ENCODE measurements at places on chromosomes 12 and 14.
A peak's percentile ranks its signal among the peaks of the same experiment; 100 is the strongest.

DNA sequence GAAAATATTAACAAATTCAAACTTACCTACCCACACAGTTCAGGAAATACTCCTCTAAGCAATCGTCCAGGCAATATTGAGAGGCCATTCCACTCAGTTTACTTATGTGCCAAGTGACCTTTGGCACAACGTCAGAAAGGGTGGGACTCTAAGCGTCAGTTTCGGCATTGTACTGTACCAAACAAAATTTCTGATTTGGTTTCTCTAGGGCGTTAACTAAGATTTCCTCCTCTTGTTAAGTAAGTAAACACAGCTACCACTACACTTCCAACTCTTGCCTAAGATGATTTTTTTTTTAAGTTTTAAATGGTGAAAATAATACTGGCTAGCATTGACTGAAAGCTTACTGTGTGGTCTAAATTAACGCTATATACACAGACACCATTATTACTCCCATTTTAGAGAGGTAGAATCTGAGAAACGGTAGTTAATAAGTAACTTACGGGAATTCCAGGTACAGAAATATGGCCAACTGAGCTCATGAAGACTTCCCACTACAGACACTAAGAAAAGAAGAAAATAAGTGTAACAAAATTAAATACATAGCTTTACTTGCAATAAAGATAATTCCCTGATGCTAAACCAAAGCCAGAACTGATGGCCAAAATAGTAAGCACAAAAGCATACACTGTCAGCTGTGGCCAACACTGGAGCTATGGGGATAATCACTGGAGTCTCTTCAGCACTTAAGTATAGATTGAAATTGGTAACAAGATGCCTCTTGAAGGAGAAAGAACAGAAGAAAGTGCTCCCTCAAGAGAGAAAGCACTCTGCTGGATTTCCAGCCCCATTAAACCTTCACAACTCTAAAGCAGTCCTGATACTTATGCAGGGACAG is 76.1 kb downstream of the EPS8 start:
- no peak for DNase-seq

DNA sequence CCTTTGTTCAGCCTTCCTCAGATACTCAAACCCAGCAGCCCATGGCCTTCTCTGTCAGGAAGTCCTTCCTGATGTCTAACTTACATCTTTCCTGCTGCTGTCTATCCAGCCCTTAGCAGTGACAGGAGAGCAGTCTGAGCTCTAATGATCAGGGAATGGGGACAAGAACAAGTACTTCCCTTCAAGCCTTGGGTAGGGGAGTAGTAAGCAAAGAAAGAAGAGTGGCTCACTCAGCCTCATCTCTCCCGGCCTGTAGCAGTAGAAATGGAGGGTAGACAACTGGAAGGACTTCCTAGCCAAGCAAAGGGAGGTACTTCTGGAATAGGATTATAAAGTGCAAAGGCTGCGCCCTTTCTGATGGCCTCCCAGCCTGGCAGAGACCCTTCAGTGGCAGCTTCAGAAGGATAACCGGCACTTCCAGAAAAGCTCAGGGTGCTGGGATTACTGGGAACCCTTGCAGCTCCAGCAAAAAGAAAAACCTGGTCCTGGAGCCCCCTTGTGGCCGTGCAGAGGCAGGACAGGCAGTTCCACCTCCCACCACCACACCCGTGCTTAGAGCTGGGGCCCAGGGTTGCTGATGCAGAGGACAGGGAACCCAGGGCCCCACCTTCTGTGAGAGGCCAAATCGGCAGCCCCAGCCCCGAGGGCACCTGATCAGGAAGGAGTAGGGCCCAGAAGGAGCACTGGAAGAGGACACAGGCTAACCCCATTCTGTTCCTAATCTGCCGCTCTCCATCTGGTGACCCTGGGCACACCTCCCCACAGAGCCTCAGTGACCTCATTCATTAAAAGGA is 12.4 kb upstream of the SMUG1 start:
- peak; percentile 71 for DNase-seq

DNA sequence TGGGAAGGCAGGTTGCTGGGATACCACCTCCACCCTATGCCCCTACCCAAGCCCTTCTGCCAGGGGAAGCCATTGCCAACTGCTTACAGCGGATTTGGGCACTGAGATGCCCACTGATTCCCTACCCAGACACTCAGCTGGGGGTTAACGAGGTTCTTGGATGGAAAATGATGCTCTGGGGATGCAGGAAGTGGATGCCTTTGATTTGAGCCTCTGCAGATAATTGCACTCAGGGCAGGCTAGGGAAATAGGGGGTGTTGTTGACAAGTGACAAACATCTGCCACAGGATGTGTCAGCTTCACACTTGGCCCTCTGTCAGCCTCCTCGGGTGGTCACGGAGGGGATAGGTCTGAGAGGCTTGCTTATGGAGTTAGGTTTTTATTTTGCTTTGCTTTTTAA is 57.4 kb downstream of the RPH3A start:
- peak; percentile 40 for DNase-seq

- no peak for DNase-seq
Measured at GRCh38 chr12:114420182-114420943, 14.4 kb upstream of the TBX5 start.

GRCh38 chr14:88321692-88322503 is 1.2 kb downstream of the KCNK10 start:
- no peak for DNase-seq

- DNase-seq: no peak
Measured at GRCh38 chr12:121628037-121628436, 1.7 kb downstream of the ORAI1 start.

GRCh38 chr12:29152981-29153630 is 4.0 kb downstream of the FAR2 start:
- peak; percentile 3 for DNase-seq

DNA sequence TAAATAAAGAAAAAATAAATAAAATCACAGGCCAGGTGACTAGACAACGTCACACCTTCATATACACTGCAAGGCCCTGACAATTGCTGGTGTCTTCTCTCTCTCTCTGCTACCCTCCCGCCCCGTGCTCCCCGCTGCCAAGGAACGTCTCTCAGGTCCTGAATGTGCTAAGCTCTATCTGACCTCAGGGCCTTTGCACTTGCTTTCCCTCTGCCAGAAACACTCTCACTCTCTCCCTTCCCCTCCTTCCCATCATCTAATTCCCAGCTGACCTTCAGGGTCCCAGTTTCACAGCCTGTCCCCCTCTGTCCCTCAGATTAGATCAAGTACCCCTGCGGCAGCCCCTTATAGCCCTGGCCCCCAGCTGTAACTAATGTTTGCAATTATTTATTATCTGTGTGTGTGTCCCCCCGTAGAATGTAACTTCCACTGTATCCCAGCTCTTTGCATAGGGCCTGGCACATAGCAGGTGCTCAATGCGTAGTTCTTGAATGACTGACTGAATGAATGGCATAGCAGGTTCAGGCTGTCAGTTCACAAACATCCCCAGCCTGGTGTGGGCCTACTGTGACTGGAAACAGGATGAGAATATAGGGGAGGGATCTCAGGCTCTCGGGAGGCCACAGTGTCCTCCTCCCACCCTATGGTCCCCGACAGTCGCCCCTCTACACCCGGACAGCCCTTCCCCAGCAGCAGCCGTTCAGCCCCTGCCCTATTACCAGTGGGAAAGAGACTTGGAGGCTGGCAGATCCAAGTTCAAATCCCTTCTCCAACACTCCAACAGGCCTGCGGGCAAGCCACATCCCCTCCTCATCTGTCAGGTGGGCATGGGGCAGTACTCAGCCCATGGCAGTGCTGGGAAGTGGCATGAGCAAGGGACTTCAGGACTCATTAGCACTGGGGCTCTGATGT is 6.6 kb downstream of the BEGAIN start:
- no peak for DNase-seq

GRCh38 chr14:34614638-34615037 is 15.3 kb downstream of the SNX6 start:
- no peak for DNase-seq

- DNase-seq: no peak
Measured at GRCh38 chr14:101482066-101482465, 79.2 kb upstream of the DIO3 start.

GRCh38 chr12:49342066-49342913 is 4.4 kb upstream of the DNAJC22 start:
- DNase-seq: peak; percentile 91

DNA sequence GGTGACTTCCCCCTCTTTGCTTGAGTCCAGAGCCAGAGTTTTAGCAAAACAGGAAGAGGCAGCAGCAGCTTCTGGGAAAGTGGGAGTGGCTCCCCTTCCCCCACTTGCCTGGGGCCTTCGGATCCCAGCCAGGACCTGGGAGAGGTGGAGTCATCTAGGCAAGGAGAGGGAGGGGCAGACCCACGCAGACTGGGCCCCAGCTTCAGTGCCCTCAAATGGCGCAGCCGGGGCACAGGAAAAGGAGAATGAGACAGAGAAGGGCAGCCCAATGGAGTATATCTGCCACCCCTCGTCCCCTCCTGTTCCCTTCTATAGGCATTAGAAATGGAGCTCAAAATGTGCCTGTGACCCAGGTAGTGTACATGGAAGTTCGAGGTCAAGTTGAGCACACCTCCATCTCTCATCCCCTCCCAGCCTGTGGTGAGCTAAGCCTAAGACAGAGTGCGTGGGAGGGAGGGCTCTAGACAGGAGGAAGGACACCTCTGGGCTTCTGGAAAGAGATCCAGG is 9.3 kb upstream of the HDAC7 start:
- DNase-seq: no peak

DNA sequence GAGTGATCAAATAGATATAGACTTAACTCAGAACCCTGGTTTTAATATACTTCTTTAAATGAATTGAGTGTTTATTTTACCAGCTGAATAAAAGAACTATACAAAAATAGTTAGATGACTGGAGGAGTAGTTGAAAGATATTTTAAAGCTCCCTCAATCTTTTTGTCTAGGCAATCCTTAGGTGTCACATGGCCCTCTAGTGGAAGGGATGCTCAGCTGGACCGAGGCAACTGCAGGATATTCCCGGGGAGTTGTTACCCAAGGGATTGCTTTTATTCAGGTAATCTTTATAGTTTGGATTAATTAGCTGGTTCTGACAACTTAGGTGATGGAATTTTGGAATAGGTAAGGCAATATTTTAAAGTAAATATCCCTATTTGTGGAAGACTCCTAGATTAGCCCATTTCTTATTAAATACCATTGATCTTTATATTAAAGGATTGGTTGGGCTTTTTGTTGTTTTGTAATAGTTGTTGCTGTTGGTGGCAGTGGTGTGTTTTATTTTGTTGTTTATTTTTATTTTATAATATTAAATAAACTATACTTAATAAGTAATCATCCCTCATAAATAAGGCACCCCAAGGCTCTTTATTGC is 57.1 kb downstream of the ZDHHC17 start:
- DNase-seq: peak; percentile 34

DNA sequence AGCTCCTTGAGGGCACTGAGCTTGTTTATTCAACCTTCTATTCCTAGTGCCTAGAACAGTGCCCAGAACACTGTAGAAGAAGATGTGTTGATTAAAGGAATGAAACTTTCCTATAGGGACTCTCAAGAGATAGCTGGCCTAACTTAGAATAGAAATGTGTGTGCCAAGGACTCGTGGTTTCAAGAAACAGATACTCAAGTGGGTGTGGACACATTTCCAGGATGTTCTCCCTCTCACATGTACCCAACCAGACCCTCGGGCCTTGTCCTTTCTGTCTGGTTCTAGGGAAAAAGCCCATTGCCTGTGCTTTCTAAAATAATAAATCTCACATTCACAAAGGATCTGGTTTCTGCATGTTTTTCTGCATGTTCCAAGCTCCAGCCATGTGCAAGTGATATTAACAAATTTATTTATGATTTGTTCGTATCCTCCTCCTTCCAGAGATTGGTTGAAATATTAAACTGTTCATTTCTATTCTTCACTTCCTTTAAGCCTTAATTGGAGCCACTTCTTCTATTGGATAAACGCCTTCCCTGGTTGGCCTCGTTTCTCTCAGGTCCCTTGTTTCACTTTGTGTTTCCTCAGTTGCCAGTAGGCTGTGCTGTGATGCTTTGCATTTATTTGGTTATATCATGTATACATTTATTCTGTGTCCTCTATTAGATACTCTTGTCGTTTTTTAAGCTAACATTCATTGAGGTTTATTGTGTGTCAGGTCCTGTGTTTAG is 89.8 kb downstream of the CRADD start:
- DNase-seq: peak; percentile 19

- no peak for DNase-seq
Measured at GRCh38 chr12:75690296-75690955, 179.0 kb upstream of the KRR1 start.

DNA sequence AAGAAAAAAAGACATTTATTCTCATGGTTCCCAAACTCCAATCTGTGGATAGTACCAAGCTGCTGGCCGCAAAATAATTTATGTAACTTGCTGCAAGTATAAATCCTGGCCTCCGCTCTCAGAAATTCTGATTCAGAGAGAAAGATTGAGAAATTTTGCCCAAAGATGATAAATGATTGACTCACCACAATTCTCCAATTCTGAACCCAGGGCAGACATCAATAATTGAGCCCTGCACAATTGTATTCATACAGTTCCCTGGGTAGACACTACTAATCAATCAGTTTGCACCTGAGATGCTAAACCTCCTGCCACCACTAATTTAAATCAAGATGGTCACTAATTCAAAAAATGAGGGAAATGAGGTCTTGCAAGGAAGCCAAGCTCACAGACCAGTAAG is 38.2 kb downstream of the TRPV4 start:
- no peak for DNase-seq

DNA sequence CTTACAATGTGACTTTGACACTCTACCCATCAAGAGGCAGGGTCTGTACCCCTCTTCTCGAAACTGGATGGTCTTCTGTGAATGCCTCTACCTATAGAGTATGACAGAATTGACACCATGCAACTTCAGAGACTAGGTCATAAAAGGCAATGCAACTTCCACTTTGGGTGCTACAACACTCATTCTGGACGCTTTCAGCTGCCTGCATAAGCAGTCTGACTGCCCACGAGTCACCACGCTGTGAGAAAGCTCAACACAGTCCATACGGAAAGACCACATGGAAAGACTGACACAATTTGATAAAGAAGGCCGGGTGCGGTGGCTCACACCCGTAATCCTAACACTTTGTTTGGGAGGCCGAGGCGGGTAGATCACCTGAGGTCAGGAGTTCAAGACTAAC is 14.9 kb downstream of the SLC7A7 start:
- no peak for DNase-seq

DNA sequence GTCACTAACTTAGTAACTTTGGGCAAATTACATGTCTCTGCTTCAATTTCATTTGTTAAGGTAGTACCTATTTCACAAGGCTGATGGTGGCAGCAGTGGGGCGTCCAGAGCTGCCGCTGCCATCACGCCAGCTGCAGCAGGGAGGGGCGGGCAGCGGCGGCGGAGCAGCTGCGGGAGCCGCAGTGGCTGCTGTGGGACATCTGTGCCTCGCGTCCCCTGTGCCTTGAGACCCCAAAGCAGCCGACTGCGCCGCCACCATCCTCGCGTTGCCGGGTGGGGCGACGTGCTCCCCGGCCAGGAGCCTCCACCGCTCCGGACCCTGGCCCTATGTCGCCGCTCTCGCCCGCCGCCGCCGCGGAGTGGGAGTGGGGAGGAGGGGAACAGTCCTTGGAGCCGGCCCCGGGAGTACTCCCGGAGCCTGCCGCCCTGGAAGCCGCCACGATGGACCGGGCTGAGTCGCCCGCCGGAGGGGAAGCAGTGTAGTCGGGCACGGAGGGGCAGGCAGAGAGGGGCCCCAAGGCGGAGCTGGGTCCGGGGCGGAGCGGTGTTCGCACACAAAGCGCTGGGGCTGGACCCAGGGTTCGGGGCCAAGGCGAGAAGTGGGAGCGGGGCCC is 51.4 kb downstream of the A2M start:
- peak; percentile 77 for DNase-seq
